ENCODE measurements at places on chromosomes 12 and 14.

DNA sequence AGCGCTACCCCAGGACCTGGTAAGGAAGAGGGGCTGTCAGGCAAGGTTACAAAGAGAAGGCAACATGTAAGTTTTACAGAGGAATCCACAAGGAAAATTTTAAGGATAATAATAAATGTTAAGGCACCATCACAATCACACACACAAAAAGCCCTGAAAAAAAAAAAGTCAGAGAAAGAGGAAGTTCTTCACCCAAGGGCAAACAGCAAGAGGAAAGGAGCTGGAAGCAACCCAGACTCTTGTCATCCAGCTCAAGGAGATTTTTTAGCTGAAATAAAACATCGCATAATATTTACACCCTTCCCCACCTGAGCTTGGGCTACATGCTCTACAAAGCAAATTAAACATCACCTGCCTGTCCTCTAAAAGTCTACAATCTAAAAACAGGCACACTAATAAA is 9.5 kb downstream of the SPTB start:
- no peak for DNase-seq

GRCh38 chr14:104903990-104904389 is 20.7 kb upstream of the PLD4 start:
- no peak for DNase-seq

DNA sequence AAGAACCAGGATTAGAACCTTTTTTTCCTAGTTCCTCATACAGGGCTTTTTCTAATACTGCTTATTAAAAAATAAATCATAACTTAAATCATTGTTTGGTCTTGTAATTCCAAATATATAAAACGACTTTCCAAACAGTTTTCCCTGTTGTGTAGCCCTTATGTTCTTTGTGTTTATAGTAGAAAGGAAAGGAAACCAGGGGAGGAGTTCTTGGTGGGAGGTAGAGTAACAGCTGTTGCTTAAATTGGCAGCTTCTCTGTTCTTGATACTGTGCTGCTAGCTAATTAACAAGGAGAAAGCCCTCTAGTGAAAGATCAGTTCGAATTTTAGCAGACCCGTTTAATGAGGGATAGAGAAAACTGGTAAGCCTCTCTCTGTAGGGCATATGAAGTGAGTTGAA is 15.0 kb downstream of the SRP54 start:
- DNase-seq = no peak

DNA sequence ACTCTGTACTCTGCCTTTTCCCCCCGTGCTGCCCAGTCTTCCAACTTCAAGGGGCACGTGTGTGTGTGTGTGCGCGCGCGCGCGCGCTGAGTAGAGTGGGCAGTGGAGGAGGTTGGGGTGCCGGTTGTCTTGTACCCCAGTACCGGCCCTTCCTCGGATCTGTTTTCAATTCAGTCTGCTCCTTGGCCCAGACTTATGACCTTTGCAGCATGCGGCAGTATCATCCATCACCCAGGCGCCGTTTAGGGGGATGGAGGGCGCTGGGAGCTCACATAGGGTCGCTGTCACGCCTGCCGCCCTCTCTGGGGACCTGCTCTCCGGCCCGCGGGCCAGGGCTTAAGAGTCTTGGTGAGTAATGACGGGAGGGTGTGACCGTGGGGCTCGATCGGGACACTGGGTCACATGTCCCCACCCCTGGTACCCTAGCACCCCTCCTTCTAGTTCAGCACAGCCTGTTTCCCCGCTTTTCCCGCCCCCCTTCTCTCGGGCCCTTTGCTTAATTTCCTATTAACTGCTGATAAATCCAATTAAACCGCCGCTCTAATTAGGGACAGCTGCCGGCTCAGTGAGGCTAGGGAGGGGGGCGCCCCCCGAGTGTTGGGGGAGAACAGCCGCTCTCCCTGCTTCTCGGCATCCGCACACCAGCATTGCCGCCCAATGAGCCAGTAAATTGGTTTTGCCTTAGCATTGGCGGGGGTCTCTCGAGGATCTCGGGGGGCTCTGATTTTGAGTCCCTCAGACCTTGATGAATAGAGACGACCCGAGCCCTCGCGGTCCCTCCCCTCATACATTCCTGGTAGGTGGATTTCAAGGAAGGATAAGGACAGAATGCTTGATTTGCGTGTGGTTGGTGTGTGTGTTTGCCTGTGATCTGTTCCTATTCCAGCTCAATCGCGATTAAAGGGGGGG is 9.3 kb downstream of the STAC3 start:
- no peak for DNase-seq

- DNase-seq = peak; percentile 13
Measured at GRCh38 chr12:22687361-22688076, 62.5 kb downstream of the ETNK1 start.

DNA sequence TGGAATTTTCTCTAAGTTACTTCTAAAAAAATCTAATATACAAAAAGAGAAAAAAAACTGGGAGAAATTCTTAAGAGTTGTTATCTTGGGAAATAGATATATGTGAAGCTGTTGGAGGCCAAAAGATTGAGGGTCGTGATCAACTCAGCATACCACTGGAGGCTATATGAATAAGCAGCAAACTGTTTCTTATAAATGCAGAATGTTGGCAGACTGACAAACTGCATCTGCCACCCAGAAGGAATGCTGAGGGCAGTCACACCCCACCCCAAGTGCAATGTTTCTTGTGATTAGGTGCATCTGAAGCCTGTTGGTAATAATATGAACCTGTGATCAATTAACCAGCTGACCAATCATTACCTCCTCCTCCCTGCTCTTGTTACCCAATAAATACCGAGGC is 818.6 kb upstream of the MGAT4C start:
- no peak for DNase-seq

- DNase-seq = peak; percentile 44
Measured at GRCh38 chr14:53596853-53597525, 359.6 kb downstream of the BMP4 start.

DNA sequence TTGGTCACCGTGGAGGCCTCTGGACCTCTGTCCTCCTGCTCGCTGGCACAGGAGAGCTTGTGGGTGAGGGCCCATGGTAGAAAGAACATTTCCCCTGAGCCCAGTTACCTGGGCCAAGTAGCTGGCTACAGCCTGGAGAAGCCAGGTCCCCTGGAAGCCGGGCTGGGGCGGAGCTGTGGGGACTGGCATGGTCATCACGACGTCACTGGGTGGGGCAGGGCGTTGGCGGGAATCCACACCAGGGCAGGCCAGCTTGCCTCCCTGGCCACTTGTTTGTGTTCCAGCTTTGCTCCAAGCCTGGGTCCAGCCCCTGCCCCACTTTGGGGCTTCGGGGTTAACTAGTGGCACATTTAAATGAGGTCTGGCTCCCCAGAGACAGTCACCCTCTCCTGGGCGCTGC is 35.0 kb upstream of the SLC24A4 start:
- DNase-seq = no peak

DNA sequence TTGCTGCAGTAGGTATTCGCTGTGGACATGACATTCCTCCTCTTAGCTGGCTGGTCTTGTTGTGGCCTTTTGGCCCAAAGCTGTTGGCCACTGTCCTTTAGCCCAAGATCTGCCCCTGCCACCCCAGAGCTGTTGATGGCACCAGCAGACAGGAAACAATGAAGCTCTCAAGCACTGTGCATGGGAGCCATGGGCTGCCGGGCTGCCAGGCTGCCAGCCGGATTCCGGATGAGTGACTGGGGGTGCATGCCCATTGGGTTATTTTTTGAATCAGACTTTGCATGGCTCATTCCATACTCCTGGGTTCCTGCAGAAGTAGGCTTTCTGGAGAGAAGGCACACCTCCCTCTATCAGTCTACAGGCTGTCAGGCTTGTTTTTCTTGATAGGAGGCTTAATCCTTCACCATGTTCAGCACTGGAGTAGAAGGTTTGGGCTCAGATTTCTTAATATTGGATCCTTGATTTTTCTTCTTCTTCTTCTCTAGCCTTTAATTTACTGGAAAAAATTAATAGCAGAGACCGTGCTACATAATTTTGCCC is 32.4 kb downstream of the MAX start:
- no peak for DNase-seq

GRCh38 chr12:75894965-75895754 is 136.4 kb downstream of the PHLDA1 start:
- DNase-seq = no peak

GRCh38 chr14:23588884-23589598 is 10.5 kb upstream of the JPH4 start:
- peak; percentile 88 for DNase-seq

- no peak for DNase-seq
Measured at GRCh38 chr12:15209782-15210181, 11.4 kb downstream of the RERG start.

DNA sequence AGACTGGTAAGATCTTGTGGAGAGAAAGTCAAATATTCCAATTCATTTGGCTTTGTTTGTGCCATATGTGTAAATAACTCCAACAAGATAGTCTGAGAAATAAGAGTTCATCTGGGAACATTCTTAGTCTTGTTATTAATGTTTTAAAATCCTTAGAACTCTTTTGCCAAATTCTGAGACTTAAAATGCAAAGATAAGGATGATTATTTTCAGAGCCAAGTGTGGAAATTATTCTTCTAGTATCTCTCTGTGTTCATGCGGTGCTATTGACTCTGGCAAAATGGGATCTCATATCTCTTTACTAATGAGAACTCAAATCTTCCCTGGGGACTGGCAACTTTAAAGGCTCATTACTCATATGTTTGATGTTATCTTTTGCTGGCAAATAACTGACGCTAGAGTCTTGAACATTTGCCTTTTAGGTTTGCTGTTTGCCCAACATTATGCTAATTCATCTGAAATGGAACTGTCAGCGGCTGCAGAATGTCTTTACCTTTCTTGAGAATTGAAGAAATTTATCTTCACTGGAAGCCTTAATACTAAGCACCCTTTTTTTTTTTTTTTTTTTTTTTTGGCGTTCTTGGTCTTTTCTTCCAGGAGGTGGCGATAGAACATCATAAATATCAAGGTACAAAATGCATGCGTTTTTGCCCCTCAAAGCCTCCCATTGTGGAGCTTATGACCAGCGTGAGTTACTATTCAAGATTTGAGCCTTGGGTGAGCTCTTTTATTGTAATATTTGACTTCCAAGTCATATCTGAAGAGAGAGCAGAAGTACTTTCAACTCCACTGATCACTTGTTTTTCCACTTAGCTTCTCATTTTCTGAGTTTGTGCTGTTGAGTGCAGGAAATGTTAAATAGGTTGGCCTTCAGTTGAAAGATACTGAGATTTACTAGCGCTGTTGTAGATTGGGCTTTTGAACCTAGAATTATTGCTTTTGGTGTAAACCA is 86.5 kb downstream of the CAND1 start:
- DNase-seq = peak; percentile 64

DNA sequence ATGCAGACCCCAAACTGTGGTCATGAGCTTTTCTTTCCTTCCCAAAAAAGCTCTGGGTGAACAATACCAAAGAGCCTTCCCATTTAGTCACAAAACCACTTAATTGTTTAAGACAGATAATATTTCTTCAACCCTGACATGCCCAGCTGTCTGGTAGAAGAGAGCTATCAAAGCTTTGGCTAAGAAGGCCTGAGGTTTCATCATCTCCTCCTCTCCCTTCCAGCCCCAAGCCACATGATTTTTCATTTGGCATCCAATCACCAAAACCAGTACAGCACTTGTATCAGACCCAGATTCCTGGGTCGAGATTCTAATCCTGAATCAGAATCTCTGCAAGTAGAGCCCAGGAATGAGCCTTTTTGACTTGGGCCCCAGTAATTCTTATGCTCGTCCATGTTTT is 199.6 kb upstream of the TMEM260 start:
- no peak for DNase-seq

- no peak for DNase-seq
Measured at GRCh38 chr12:57582440-57582839, 8.6 kb upstream of the PIP4K2C start.
